ENCODE measurements at places on chromosomes 6 and 20.
A peak's percentile ranks its signal among the peaks of the same experiment; 100 is the strongest.

DNA sequence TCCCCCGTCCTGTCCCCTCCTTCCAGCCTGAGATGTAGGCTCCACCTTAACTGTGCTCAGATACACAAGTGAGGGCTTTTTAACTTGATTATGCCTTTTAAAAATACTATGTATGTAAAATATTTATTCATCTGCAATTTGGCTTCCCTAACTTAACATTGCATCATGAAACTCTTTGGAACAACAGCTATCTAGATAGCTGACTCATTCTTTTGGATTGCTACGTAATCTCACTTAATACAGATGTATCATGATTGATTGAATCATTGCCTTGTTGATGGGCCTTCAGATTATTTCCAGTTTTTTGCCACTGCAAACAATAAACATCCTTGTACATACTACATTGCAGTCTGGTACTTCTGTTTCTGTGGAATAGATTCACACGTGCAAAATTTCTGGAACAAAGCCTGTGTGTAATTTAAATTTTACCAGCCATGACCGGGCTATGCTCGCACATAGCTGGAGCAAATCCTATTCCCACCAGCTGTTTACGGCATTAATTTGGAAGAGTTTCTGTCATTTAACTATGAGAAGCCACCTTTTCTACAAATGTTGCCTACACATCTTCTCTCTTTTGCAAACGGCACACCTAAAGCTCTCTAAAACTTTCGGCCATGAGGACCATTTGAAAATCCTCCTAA lies 6.5 kb downstream of the PRND start:
- no peak for DNase-seq

- no peak for DNase-seq
Observed at GRCh38 chr20:40844332-40844731, 155.3 kb upstream of the MAFB start.

DNA sequence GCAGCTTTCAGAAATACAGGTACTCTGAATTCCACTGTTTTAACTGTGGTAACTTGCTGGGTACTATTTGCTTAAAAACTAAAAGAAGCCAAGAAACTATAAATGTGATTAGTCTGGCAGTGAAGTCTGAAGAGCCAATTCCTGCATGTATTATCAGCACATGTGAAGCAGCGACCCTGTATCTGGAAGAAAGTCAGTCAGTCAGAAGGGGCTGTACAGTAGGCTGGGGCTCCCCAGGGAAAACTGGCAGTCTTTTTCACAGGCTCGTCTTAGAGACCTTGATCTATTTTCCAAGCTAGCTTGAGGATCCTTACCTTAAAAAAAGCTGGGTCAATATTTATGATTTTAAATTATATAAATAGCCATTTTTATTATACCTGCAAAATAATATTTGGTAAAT lies 104.9 kb downstream of the PDSS2 start:
- no peak for DNase-seq

DNA sequence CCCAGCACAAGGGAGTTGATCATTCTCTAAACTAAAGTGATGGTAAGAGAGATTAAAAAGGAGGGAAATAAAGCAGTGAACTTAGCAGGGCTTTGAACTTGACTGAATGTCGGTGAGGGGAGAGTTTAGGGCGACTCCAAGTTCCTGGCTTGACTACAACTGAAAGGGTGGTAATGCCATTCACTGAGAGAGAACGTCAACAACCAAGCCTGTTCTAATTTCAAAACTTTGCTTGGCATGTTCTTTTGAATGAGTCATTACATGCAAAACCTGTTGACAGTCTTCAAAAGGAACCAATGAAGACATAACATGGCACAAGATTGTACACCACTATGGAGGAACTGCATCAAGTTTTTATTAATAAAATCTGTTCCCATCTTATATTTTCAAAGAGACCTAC lies 10.3 kb upstream of the MYB start:
- DNase-seq = no peak

- DNase-seq = peak; percentile 39
Observed at GRCh38 chr6:166862287-166862977, 93.9 kb downstream of the RNASET2 start.

DNA sequence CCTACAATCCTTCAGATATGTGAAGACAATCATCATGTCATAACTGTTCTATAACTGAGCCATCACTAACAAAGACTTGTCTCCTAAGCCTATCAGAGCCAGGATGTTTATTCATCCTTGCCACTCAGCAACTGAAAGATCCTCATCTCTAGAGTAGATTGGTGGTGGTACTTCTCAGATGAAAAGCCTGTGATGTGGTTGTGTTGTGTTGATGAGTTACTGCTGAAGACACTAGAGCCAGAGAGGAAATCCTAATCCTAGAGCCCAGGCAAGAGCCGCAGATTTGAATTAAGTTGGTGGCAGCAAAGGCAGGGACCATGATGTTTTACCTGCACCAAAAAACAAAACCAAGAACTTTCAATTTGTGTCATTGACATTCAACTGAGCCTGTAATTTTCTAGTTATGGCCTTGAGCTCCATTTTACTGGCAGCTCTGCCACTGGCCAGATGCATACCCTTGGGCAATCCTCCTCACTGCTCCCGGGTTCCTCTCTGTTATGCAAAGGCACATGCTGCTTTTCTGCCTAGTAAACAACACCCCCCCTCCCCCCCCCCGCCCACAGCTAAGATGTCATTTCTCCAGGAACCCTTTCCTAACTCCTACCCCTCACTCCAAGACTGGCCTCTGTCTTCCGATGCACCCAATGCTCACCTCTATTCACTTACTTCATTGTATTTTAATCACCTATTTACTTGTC lies 50.2 kb upstream of the REV3L start:
- DNase-seq = no peak

DNA sequence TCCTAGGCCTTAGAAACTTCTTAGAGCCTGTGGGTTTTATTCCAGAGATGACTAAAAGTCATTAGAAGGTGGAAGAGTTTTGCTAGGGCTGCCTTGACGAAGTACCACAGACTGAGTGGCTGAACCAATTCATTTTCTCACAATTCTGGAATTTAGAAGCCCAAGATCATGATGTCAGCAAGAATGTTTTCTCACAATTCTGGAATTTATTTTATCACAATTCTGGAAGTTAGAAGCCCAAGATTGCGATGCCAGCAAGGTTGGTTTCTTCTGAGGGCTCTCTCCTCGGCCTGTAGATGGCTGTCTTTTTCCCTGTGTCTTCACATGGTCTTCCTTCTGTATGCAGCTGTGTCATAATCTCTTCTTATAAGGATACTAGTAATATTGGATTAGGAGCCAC lies 672.9 kb upstream of the MARCKS start:
- no peak for DNase-seq

GRCh38 chr6:87674290-87674689 lies 27.7 kb downstream of the AKIRIN2 start:
- no peak for DNase-seq

- DNase-seq = peak; percentile 70
Observed at GRCh38 chr6:142112451-142113061, 20.2 kb upstream of the GJE1 start.

DNA sequence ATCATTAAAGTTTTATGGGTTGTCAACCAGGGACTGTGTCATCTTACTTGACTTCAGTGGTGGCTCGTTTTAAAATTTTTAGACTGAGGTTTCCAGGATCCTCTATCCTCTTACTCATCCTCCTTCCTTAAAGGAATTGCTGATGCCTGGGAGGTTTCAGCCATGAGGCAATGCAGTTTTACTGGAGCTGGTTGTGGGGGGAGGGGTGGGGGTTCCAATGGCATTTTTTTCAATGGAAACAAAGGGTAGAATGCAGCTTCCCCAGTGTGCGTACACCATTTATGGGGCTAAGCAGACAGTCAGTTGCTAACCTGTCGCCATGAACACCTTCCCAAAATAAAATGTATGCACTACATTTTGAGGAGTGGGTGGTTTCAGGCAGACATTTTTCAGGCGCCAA lies 88.0 kb downstream of the METTL24 start:
- no peak for DNase-seq

DNA sequence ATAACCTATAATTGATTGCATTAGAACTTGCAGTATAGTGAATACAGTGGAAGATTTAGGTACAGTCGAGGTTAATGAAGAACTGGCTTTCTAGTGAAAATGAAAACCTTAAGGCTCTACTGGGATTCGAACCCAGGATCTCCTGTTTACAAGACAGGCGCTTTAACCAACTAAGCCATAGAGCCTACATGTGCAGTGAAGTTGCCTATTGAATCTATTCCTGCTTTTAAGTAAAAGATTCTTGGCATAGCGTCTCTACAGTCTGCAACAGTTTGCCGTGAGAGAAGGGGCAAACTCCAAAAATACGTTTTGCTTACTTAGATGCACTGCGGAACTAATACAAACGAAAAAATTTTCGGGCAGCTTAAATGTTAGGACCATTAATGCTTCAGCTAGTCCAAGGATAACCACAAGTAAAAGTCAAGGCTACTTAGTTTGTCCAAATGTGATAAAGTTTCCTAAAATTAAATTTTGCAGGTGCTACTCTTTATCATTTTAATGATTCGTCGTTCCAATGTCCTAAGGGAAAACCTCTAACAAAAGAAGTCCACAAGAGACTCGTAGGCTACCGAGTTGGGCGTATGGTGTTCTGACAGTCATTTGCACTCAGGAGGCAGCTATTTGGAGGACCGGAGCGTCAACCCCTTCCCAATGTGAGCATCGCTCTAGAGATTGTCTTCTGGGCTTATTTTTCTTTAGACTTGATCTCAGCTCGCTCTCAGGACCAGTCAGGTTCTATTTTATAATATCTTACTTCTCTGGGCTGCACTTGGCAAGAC lies 31.3 kb upstream of the ZSCAN23 start:
- peak; percentile 47 for DNase-seq

DNA sequence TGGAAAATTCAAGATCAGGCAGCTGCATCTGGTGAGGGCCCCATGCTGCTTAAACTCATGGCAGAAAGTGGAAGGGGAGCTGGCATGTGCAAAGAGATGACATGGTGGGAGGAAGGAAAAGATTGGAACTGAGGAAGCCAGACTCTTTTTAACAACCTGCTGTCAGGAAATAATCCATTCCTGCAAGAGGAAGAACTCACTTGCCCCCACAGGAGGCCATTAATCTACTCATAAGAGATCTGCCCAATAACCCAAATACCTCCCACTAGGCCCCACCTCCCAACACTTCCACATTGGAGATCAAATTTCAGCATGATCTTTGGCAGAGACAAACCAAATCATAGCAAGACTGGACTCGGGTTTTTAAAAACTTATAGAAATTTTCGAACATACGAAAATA lies 200.5 kb upstream of the KCNQ5 start:
- no peak for DNase-seq

All from Calu3 (cell line).